Activated CD4-positive, alpha-beta T cell treated with anti-CD3 and anti-CD28 coated beads for 48 hours (primary cell): ENCODE measurements at places on chromosomes 12 and 14.

- no peak for DNase-seq
Measured at GRCh38 chr12:68344126-68344525, 12.0 kb upstream of the MDM1 start.

DNA sequence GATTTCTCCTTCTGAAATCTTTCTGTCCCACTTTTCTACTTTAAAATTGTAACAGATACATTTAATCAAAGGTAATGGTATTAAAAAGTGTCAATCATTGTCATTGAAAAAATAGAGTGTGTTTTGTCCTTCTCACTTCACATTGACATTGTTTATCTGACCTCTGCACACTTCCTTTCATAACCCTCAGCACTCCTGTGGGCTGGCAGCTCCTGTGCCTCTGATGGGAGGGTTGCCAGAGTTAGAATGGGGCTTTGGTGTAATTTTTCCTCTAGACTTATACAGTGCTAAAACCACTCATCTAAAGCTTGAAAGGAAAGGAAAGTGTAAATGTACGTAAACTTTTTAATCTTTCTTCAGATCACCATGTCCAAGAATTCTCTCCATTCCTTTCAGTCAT is 23.7 kb downstream of the KCNA1 start:
- DNase-seq, result no peak

- no peak for DNase-seq
Measured at GRCh38 chr12:28936711-28937110, 212.4 kb upstream of the FAR2 start.

DNA sequence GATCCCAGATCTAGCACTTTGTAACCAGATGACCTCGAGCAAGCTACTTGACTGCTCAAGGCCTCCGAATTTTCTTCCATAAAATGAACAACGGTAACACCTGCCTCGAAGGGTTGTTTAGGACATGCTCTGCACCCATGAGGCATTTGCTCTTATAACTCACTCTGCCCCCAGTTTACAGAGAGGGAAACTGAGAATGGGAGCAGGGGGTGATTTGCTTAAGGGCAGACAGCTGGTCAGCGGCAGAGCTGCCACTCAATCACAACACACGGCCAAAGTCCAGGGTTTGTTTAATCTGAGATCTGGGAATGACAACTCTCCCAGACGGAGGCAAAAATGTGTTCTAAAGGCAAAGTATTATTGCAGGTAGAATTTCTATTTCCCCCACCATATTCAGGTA is 156.3 kb downstream of the RIMBP2 start:
- no peak for DNase-seq

DNA sequence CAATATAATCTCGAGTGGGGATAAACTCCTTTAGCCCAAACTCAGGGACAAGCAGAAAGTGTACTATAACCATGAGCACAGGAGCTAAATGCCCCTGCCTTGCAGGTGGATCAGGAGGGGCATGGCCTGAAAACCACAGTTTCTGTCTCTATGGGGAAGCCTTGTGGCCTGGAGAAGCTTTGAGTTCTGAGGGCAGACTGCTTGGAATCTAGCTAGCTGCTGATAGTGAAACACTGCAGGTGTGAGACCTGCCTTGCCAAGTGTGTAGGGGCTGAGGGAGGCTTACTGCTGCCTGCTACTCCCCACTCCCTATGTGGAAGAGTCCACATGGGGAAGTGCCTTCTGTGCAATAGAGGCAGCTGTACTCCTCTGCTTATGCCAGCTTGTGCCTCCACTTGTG is 352.3 kb upstream of the OR4E1 start:
- no peak for DNase-seq

DNA sequence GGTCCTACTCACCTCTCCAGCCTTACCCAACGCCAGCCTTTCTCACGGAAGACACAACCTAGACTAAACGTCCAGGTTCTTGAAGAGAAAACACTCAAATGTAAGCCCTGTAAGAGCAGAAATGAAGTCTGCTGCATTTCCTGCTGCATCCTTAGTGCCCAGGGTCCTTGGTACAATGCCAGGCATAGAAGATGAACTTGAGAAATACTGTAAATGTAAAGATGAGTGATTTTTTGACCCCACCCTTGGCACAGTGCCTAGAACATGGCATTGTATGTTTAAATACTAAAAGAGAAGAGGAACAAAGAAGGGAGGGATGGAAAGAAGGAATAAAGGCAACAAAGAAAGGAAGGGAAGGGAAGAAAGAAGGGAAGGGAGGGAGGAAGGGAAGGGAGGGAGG is 514.6 kb downstream of the MED13L start:
- no peak for DNase-seq

- DNase-seq, result no peak
Measured at GRCh38 chr14:20655851-20656250, 14.4 kb upstream of the OR6S1 start.

- DNase-seq, result no peak
Measured at GRCh38 chr14:59394268-59394667, 70.9 kb downstream of the GPR135 start.

DNA sequence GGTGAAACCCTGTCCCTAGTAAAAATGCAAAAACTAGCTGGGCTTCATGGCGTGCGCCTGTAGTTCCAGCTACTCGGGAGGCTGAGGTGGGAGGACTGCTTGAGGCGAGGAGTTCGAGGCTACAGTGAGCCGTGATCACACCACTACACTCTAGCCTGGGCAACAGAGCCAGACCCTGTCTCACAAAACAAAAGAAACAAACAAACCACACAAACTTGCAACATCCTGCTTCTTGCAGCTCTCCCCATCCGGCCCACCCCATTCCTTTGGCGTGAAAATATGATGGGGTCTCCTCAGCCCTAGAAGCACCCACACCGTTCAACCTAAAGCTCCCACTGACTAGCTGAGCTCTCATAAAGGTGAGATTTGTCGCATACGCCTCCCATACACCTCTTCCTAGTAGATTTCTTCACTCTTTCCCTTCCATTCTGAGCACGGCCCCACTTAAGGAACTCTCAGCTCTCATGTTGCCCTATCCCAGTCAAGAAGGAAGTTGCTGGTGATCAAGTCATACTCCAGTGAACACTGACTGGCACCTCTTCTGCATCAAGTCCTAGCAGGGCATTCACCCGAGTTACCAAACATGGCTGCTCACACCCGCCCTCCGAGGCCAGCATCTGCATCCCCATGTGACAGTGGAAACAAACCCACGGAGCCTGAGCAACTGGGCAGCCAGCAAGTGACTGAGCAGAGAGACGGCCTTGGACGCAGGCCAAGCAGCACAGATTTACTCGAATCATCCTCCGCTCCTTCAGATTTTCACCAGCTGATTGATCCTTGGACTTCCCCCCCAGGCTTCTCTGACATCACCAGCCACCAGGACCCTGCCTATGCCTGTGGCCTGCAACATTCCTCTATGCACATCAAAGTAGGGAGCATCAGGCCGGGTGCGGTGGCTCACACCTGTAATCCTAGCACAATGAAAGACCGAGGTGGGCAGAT is 18.9 kb upstream of the CD27 start:
- peak; percentile 57 for DNase-seq

- no peak for DNase-seq
Measured at GRCh38 chr12:29673346-29673745, 110.4 kb downstream of the TMTC1 start.

DNA sequence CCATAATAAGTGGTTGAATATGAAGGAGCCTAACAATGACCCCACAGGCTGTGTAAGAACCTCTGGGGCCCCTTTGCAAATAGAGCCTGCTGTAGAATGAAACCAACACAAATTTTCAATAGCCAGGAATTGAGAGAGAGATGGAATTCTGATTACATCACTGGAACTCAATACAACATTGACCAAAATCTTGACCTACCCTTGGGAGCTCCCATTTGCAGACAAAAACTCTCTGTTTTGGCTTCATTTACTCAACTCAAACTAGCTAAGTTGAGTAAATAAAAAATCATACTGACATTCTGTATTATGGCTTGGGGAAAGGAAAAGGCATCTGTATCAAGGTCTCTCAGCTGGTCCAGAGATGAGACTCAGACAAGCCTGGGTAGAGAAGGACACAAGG is 91.0 kb downstream of the TBX3 start:
- DNase-seq, result no peak
